ENCODE measurements at places on chromosomes 12 and 14.

- no peak for DNase-seq
Measured at GRCh38 chr12:124872068-124872719, 8.5 kb upstream of the SCARB1 start.

GRCh38 chr12:30450872-30451271 is 244.8 kb downstream of the IPO8 start:
- no peak for DNase-seq

GRCh38 chr14:56135001-56135400 is 16.8 kb downstream of the PELI2 start:
- no peak for DNase-seq

- no peak for DNase-seq
Measured at GRCh38 chr12:6854036-6854435, 2.1 kb downstream of the USP5 start.

GRCh38 chr12:47067176-47067575 is 12.2 kb upstream of the PCED1B start:
- no peak for DNase-seq

All from KBM-7 (cell line).